ENCODE measurements at places on chromosomes 11 and 22. TPM values are rescaled to one million over a fixed set of nuclear protein-coding genes. Genes with fewer than 3 reads are reported as not detected.
A peak's percentile ranks its signal among the peaks of the same experiment; 100 is the strongest.

GRCh38 chr11:107118025-107118720 is 99.9 kb upstream of the GUCY1A2 start:
- no peak for DNase-seq

DNA sequence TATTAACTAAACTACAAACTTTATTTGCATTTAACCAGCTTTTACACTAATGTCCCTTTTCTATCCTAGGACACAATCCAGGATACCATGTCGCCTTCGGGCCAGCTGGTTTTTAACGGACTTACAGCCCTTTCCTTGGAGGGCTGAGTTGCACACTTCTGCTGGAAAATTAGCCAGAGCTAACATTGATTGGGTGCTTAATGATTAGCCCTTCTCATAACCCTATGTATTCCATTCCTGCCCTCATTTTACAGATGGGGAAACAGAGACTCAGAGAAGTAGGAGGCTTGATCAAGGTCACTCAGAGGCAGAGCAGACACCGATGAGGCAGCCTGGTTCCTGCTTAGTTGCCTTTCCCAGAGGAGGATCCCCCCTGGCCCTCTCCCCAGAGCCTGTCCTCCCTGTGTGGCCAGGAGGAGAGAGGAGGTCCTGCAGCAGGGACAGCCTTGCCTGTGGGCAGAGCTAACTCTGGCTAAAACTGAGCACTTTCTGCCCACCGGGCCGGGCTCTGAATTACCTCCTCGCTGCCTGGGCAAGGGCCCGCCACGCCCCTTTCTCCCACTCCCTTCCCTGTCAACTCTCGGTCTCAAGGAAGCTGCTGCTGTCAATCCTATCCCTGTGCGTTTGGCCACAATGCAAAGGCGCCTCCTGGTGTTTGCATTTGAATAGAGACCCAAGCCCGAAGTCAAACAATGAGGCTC is 59.6 kb upstream of the PAX6 start:
- DNase-seq: peak; percentile 58

- peak; percentile 86 for DNase-seq
Observed at GRCh38 chr11:118910309-118911112, 15.2 kb downstream of the BCL9L start.

DNA sequence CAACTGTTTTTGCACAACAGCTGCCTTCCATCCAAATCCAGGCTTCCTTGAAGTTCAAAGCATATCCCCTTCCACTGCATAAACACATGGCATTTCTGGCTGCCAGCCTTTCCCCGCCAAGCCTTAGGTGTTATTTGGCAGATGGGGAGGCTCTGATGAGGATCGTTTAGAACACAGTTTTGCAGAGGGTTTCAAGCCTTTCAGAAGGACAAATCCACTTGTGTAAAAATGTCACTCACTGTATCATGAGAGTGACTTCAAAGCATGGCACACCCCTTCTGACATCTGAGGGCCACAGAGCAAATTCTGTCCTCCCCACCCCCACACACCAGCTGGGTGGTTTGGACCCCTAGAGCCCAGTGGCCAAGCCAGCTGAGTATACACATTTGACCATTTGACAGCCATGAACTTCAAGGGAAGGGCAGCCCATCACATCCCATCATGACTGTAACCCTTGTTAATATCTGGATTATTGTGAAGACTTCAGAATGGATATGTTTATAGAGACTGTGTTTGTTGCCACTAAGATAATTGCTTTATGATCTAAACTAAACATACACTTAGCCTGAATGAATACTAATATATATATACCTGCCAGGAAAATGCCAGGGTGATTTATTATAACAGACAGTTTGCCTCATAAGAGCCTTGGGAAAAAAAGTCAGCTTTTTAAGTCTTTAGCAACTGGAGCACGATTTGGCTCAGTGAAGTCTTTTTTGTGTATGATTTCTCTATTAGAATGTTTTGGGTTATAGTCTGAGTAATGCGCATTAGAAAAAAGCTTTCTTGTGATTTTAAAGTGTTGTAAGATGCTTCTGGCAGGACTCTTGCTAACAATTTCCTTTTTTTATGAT is 31.9 kb downstream of the FBLN1 start:
- DNase-seq: no peak

DNA sequence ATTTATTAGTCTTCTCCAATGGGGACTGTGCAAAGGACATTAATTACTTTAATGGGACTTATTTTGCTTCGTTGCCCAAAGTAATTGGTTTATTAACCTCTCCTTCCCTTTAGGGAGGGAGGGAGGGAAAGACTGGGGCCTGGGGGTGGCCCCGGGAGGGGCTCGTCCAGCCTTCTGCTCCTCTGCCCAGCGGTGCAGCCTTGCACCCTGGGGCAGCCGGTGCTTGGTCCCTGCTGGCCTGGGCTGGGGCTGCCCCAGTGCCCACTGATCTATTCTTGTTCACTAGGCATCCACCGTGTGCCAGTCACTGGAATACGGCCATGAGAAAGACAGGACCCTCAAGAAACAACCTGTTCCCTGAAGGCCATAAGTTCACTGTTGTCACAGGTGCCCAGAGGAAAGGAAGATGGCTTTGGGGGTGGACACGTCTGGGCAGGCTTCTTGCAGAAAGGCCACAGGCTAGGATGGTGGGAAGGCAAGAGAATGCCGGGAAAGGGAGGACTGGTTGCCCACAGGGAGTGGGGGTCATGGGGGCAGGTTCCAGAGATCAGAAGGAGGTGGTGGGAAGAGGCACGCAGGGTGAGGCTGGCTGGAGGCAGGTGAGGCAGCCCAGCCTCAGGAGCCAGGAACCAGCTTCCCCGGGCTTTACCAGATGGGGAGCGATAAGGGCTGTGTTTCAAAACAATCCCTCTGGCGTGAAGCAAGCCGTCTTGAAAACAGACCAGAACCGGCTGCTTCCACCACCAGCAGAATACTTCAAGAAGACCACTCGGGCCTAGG is 47.6 kb upstream of the KCNQ1OT1 start:
- DNase-seq: no peak

DNA sequence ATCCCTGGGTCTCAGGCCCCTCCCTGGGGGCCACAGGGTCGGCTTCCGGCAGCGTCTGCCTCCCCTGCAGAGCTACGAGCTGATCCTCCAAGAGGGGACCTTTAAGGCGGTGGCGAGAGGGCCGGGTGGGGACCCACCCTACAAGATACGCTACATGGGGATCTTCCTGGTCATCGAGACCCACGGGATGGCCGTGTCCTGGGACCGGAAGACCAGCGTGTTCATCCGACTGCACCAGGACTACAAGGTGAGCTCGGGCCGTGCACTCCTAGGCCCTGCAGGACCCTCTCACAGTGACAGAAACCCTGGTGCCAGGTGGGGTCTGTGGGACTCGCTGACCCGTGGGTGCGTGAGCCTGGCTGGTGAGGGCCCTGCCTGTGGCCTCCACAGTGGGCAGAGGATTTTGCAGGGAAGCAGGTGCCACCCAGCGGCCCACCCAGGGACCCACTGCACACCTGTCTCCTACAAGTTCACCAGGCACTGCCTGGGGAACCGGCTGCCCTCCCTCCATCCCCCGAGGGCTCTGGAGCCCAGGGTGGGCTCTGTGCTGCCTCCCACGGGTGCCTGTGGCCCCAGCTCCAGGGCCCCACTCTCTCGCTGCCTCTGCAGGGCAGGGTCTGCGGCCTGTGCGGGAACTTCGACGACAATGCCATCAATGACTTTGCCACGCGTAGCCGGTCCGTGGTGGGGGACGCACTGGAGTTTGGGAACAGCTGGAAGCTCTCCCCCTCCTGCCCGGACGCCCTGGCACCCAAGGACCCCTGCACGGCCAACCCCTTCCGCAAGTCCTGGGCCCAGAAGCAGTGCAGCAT is 13.7 kb downstream of the MUC5B start:
- DNase-seq: no peak

GRCh38 chr22:41638748-41639147 is 17.7 kb downstream of the XRCC6 start:
- DNase-seq: no peak

- DNase-seq: no peak
Observed at GRCh38 chr22:29856496-29856895, 18.4 kb upstream of the ASCC2 start.

GRCh38 chr11:18471995-18472394 is 16.3 kb downstream of the LDHAL6A start:
- DNase-seq: no peak

- no peak for DNase-seq
Observed at GRCh38 chr11:33214767-33215166, 42.4 kb upstream of the HIPK3 start.

DNA sequence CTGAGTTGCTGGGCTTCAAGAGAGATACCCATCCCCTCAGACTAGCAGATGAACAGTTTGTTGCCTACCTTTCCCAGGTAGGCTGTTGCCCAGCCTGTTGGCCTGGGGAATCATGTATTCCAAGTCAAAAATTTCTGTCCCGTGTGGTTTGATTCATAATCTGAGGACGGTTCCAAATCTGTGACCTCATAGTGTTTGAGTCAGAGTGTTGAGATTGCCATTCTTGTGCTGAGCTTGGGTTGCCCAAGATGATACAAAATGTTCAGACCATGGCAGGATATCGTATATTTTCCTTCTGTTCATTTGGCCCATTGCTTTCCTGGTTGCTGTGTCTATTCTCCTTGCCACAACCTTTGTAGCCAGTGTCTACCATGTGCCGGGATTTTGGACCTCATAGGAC is 64.3 kb downstream of the CYB5R2 start:
- DNase-seq: no peak

DNA sequence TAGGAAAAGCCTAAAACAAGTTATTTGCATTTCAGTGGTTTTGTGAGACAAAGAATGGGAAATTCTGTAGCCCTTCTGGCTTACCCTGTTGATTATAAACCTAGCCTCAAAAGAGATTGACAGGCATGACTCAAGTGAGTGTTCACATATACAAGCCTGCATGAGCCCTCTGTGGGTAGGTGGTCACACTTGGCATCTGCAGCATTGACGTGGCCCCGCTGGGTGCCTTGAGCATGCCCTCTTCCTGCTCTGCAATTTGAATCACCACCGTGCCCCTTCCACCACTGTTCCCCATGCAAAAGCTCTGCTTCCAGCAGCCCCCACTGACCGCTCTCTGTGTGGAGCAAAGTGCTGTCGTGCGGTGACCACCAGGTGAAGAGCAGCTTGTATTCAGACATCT is 21.0 kb upstream of the ADSL start:
- DNase-seq: no peak

GRCh38 chr11:1549338-1550330 is 22.4 kb downstream of the DUSP8 start:
- DNase-seq: no peak

DNA sequence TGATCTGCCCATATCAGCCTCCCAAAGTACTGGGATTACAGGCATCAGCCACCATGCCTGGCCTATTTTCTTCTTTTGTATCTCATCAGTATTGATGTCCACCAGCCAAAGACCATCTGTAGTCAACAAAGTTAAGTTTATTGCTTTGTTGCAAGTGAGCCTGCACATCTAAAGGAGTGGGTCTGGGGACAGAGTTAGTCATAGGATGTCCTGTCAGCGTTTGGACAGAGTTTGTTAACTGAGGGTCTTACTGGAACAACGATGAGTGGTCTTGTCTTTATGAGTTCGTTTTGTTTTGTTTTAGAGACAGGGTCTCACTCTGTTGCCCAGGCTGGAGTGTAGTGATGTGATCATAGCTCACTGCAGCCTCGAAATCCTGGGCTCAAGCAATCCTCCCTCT is 40.6 kb upstream of the SEPTIN5 start:
- DNase-seq: no peak

The CRYBB1 gene
- total RNA-seq: not detected

The RBMXL2 gene
- total RNA-seq: not detected

The ASRGL1 gene
- 68.0 TPM for total RNA-seq

The RAB39A gene
- total RNA-seq: 15.6 TPM

The ST14 gene
- total RNA-seq: not detected

The POU2AF2 gene
- total RNA-seq: not detected

The HPX gene
- total RNA-seq: not detected

The HBG2 gene
- total RNA-seq: not detected

The KCNK7 gene
- total RNA-seq: not detected

The PDE3B gene
- 2.3 TPM for total RNA-seq
